Endothelial cell of umbilical vein (primary cell): ENCODE measurements at places on chromosomes 12 and 14. TPM values are rescaled to one million over a fixed set of nuclear protein-coding genes. Genes with fewer than 3 reads are reported as not detected.
A peak's percentile ranks its signal among the peaks of the same experiment; 100 is the strongest.

CLEC14A gene
- 396 and 414 TPM in 2 replicates for total RNA-seq

VCPKMT gene
- total RNA-seq: 6.9 and 9.2 TPM in 2 replicates

SIX1 gene
- 0.40 and 0.55 TPM in 2 replicates for total RNA-seq

TMEM117 gene
- total RNA-seq: 2.7 and 3.8 TPM in 2 replicates

- no peak for DNase-seq
Observed at GRCh38 chr12:129119537-129119936, 266.3 kb downstream of the GLT1D1 start.

- no peak for DNase-seq
Observed at GRCh38 chr12:122520676-122521075, 6.1 kb downstream of the RSRC2 start.

DNA sequence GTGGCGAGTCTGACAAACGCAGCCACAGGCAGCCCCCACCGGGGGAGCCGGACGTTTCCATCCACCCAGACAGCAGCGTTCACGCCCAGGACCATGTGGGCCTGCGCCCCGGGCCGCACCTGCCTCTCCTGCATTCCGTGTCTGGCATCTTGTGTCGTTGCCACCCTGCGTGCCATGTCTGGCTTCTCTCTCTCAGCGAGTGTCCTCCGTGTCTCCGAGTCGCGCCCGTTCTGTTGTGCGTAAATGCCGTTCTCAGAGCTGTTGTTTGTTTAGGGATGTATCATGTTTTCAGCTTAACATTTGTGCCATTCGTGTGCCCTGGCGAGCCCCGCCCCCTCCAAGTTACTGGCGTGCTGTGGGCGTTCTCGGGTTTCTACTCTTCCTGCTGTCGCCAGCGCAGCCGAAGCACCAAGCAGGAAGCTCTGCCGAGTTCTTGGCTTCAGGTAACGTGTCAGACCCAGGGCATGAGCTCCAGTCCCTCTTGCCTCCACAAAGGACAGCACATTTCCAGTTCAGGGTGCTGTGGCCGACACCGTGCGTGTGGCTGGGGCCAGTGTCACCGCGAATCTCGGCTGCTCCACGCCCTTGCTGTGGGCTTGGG, 34.6 kb downstream of the NOC4L start:
- DNase-seq: no peak

- peak; percentile 40 for DNase-seq
Observed at GRCh38 chr14:91367173-91368171, 50.1 kb downstream of the CCDC88C start.

- DNase-seq: no peak
Observed at GRCh38 chr14:97306133-97306759, 509.1 kb downstream of the VRK1 start.

- no peak for DNase-seq
Observed at GRCh38 chr12:25553098-25553497, at the start of gene LMNTD1. Gene LMNTD1 (minus strand): TSS chr12:25553283. CDS start chr12:25552959, 324 bp downstream.

DNA sequence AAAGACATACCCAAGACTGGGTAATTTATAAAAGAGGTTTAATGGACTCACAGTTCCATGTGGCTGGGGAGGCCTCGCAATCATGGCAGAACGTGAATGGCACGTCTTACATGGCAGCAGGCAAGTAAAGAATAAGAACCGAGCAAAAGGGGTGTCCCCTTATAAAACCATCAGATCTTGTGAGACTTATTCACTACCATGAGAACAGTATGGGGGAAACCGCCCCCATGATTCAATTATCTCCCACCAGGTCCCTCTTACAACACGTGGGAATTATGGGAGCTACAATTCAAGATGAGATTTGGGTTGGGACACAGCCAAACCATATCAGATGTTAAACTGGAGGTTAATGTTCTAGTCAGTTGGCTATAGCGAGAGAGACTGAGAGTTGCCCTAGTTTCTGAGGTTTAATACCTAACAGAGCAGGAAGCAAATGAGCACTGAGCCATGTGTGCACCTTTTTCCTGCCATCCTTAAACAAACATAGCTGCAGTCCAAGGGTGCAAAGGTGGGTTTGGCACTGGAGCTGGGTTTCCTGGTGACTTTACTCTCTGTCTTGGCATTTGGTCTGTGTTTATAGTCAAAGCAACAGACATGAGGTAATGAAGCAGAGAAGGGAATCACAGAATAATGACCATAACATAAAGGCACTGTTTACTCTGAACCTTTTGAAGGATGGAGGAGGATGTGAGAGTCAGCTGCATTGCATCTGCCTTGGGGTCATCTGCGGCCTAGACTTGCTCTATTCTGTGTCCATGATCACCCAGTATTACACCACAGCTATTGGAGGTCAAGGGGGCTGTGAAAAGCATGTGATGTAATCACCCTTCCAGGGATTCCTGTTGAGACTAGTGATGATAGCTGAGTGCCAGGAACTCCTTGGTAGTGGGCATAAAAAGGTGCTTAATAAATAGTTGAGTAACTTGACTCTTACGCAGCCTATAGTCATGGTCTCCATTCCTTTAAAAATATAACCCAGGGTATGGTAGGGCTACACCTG, 83.6 kb upstream of the USP44 start:
- peak; percentile 100 for DNase-seq

- DNase-seq: peak; percentile 41
Observed at GRCh38 chr14:50926851-50927386, 17.4 kb downstream of the PYGL start.

DNA sequence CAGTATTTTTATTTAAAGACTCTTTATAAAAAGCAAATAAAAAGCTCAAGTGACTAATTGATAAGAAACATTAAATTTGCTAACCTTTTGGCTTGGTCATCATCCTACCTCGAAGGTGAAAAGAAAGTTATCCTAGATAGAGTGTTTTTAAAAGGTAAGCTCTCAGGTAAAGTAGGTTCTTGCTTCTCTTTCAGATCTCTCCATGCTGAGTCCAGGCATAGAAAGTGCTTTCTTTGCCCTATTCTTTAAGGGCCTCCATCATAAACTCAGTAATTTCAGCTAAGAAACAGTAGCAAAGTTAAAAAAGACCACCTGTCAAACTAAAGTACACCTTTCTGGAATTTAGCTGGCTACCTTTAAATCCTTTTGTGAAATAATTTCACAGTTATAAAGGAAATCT, 20.6 kb upstream of the ANHX start:
- no peak for DNase-seq

DNA sequence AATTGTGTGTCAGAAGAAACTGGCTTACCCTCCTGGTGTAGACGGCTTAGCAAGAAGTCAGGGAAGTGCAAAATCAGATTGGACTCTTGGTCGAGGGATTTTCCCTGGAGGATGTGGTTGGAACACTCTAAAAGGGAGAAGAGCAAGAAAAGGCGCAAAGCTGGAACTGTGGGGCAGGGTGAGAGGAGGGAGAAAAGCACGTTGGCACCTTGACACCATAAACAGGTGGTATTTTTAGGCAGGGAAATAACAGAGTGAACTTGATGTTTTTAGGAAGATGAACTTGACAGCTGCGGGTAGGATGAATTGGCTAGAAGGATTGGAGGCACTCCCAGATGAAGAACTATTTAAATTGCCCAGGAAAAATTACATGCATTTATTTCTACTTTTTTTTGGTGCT, 67.7 kb downstream of the HCAR2 start:
- no peak for DNase-seq

DNA sequence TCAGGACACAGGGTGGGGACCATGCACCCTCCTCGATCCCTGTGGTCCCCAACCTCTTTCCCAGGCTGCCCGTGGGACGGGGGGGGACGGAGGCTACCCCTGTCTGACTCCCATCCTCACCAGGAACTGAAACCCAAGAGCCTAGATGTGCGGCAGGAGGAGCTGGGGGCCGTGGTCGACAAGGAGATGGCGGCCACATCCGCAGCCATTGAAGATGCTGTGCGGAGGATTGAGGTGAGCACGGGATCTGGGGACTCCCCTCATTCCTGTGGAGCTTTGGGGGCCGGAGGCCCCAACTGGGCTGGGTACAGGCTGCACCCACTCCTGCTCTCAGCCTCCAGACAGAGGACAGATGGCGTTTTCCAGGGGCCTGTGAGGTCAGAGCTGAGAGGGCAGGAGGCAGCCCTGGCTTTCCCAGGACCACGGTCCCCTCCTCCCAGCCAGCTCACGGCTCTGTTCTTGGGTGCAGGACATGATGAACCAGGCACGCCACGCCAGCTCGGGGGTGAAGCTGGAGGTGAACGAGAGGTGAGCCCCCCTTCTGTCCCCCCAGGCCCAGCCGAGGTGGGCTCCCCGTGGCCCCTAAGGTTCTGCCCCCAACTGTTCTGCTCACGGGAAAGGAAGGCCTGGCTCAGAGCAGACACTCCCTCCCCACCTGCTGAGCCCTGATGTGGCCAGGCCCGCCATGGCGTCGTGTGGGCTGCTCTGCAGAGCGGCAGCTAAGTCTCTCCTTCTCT, 24.2 kb downstream of the HIP1R start:
- no peak for DNase-seq
